Fibroblast of skin of back (primary cell): ENCODE measurements at places on chromosomes 11 and 22.

GRCh38 chr11:64245401-64245796, 1.3 kb downstream of the PPP1R14B start:
- DNase-seq, result no peak

GRCh38 chr11:115215694-115216617, 288.3 kb downstream of the CADM1 start:
- no peak for DNase-seq

DNA sequence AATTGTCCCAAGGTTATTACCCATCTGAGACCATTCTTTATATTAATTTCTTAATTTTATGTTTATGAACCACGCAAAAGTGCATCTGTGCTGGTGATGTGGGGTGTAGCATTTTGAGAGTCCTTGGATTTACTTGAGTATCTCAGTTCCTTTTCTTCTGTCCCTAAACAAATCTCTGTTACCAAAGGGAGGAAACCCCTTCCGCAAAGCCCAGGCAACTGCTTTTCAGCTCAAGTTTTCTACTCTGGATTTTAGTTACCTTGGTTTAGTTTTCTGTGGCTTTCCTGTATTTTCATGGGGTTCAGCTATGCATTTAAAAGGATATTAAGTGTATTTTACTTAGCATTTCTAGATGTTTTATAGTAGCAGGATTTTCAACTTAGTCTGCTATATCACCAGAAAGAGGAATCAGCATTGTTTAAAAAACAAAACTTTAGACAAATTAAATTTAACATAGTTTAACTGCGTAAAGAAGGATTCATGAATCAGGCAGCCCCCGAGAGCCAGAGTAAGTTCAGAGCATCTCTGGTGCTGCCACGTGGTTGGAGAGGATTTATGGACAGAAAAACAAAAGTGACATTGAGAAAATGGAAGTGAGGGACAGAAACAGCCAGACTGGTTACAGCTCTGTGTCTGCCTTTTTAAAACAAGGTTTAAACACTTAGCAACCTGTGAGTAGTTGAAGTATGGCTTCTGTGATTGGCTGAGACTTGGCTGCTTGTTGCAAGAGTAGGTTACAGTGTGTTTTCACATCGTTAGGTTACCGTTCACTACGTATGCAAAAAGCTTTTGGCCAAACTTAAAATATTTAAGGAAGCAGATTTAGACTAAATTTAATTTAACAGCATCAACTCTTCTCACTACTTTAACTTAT, 9.6 kb downstream of the ADM start:
- DNase-seq, result peak; percentile 50

DNA sequence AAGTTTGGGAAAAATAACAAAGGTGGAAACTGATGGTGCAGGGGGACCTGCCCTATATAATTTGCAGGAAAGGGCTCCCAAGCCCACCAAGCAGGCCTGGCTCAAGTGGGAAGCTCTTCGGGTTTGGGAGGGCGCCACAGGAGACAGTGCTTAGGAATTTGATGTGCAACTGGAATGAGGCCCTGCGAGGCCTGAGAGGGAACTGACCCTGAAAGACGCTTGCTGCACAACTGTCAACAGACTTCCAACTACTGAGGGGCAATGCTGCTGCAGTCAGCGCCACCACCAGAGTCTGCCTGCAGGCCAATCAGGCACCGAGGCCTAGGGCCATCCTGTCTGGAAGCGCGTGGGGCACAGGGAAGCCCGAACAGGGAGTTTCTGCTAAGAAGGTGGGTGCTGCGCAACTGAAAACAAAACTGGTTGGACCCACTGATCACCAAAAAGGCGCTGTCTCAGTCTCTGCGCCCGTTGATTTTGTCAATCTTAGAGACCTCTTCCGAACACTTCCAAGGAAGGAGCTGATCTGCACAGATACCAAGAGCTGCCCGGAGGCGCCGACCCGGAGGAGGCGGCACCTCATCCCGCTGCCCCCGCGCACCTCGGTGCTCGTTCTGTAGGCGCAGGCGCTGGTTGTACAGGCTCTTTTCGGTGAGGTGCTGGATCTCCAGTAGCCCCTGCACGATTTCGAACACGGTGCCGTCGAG, 667 bp downstream of the DGCR6L start:
- DNase-seq, result peak; percentile 19

- no peak for DNase-seq
These were observed 6.8 kb downstream of the RNF169 start for GRCh38 chr11:74755395-74755995.

- DNase-seq, result peak; percentile 90
These were observed 57.8 kb downstream of the ENDOD1 start for GRCh38 chr11:95147364-95147905.

DNA sequence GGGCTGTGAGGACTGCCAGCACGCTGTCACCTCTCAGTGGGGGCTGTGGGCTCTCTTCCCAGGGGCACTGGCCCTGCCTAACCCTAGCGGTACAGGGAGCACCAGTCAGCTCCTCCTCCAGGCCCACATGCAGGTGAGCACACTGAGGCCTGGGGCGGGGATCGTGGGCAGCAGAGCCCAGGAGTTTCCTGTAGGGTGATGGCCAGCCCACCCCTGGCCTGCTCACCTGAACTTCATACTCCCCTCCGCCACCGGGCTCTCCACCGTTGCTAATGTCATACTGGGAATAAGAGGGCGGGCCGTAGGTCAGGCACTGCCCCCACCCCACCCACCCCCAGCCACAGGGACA, 10.0 kb upstream of the TREH start:
- DNase-seq, result no peak

DNA sequence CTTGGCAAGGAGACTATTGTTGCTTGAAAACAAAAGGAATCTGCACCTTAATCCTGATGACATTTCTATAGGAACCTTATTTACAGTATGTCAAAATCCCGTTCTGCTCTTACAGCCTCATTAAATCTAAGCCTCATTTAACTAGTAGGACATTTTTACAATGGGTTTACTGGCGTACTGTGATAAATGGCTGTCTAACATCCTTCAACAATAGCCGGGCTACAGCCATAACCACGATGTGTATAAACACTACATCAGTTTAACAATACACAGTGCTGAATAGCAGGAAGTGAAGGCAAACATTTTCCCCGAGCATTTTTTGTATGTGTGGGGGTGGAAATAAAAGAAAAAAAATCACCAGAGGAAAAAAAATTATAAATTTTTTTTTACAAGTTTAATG, 131.2 kb downstream of the ARL14EP start:
- no peak for DNase-seq

DNA sequence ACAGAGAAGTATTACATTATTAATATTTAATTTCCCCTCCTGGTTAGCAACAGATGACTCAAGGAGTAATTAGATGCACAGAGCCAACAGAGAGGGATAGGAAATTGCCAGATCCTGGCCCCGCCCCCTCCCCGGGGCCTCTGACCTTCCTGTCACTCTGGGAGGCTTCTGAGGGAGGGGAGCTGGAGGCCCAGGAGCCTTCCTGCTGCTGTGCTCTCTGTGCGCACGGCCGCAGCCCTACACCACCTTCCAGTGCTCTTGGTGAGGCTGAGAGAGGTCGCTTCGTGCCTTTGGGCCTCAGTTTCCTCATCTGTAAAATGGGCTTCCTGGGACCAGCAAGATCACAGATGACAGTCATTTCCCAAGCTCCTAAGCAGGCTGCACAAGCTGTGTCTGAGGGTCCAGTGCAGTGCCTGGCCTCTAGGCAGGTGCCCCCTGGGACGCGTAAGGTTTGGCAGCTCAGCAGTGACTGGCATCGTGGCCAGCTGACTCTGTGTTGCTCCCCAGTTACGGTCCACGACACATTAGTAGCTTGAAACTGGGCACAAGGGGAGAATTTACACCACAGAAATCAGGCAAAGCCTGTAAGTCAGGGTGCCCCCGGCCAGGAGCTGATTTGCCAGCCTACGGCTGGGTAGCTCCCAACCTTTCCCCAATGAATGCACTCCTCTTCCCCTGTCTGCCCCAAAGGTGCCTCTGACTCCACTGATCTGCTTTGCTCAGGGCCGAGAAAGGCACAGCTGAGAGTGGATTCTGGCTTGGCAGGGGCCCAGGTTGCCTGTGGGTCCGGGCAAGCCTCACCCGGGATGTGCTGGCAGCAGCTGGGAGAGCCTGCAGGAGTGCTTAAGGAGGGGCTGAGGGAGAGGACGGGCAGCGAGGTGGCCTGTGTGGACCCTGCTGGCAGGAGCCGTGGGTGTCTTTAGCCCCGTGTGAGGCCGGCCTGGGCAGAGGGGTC, 2.3 kb downstream of the ADORA2A start:
- DNase-seq, result no peak

- DNase-seq, result no peak
These were observed 7.6 kb upstream of the MSANTD2 start for GRCh38 chr11:124807660-124808270.

DNA sequence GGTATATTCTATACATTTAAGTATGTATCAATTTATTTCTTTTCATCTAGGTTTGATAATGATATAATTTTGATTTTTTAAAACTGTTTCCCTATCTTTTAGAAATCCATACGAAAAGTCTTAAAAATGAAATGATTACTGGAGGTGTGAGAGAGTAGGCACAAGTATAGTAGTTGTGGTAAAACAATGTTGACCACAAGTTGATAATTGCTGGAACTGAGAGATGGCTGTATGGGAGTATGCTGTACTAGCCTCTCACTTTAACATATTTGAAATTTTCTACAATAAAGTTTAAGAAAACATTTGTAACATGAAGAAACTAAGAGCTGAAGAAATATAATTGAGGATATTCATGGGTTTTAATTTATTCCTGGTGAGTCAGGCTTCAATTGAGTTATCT, 30.0 kb downstream of the FSHB start:
- DNase-seq, result no peak

DNA sequence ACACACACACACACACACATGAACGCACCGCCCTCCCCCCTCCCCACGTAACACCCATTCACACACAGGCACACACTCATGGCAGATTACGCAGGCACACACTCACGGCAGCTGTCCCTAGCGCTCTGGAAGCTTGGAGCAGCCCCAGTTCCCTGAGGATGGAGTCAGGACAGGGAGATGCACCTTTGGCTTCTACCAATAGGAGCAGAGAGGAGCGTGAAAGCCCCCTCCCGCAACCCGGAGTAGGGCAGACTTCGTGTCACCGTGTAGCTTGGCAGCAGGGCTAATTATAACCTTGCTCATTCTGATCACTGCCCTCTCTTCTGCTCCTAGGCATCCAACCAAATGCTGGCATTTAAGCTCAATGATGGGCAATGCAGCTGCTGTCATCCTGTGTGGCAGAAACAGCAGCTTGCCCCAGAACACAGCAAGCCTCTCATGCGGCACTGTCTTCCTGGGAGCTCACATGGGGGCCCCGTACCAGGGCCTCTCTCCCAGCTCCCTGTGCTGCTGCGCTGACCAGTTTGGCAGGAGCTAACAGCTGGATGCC, 31.9 kb downstream of the ANKK1 start:
- DNase-seq, result no peak

GRCh38 chr11:79129702-79130101, 311.1 kb downstream of the TENM4 start:
- DNase-seq, result no peak

DNA sequence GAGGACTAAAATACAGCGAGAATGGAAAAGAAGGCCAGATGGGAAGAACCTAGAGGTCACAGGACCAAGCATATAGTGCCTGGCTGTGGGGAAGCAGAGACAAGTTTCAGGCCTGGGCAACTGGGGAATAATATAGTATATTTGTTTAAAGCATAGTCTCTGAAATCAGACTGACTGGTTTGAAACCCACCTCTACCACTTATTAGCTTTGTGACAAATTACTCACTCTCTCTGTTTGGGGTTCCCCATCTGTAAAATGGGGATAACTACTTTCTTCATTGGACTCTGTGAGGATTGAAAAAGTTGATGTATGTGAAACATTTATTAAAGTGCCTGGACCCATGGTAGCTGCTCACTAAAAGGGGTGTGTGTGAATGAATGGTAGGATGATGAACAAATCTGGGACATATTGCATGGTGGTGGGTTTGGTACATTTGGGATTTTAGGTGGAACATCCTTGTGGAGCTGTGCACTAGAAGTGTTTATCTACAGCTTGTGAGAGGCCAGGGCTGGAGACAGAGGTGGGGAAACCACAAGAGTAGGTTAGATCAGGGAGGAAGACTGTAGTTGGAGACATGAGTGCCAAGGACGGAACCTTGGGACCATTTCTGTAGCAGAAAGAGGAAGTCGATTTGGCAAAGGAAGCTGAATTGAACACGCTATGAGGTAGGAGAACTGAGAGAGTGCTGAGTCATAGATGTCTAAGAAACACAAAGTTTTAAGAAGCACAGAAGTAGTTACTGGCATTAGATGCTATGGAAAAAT, 52.6 kb downstream of the SWAP70 start:
- DNase-seq, result peak; percentile 58

GRCh38 chr22:38428714-38429113, 26.3 kb downstream of the KCNJ4 start:
- DNase-seq, result no peak

GRCh38 chr11:119015054-119015611, 3.0 kb downstream of the RPS25 start:
- DNase-seq, result no peak

DNA sequence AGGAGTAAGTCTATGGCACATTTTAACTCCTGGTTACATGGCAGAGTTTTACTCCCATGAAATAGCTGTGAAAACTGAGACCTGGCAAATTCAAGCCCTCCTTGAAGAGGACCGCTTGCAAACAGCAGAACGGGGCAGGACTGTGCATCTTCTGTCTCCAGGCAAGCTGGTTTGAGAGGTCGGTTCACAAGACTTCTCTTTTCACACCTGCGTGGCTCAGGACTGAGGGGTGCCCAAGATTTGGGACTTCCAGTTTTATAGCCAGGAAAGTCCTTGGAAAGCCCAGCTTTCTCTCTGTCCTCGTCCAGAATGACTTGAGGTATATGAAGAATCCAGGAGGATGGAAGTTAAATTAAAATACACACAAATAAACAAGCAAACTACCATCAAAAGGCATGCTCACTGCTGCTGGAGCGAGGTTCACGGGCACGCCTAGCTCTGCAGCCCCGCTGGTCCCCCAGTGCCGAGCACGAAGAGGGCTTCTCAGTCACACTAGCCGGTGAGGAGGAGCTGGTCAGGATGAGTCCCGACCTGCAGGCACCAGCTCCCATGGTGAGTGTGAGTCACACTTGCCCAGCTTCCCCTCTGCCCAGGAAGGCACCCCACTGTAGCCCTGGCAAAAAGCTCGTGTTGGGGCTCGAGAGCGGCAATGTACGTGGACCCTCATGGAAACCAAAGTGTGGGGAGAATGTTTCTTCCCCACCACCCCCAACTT, 1382.4 kb downstream of the BRD1 start:
- peak; percentile 80 for DNase-seq

DNA sequence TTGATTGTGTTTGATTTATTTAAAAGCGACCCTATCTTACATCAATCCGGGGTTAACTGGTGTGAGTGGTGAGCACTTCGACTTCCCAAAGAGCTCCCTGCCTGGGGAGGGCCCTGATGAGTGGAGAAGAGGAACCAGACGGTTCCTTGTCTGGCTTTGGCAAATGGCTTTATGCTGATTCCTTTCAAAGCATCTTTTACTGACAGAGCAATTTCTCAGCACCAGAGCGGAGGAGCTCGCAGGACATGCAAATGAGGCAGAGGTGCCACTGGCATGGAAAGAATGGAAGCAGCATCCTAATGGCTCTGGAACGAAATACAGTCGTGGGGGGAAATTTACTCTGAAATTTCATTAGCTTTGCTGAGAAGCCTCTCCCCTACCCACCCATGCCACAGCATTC, 410.9 kb upstream of the B3GAT1 start:
- DNase-seq, result no peak

GRCh38 chr11:85699957-85700741, 14.2 kb upstream of the CCDC89 start:
- DNase-seq, result no peak
